PC-3 (cell line): ENCODE measurements at places on chromosomes 5 and 9. TPM values are rescaled to one million over a fixed set of nuclear protein-coding genes. Genes with fewer than 3 reads are reported as not detected.

DNA sequence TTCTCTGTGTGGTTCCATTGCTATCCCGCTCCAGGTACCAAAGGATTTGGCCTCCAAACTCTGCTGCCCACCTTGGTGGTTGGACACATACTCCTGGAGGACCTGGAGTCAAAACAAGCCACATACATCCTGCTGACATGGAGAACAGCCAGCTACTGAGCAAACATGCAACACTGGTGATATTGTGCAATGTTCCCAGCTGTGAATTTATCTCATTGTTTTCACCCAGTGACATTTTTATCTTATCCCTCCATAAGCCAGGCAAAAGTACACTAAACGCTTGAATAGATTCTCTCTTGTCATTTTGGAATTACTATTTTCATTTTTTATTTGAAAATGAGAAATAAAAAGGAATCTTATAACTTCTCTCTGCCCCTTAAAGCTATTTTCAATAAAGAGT is 11.1 kb upstream of the CTSL start:
- peak; percentile 68 for DNase-seq

DNA sequence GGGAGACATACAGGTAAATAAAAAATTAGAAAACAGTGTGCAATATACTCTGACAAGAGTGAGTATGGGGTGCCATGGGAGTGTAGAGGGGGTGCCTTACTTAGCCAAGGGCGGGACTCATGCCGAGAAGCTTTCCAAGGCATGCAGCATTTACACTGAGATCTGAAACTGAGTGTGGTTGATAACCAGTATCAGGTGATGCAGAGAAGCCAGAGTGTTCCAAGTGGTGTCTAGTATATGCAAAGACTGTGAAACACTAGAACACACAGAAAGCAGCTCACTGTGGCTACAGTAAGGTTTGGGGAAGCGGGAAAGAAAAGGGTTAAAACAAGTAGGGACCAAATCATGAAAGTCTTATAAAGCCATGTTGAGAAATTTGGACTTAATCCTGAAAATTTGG is 30.5 kb upstream of the ERBIN start:
- no peak for DNase-seq

Gene OBP2B
- total RNA-seq, result not detected in 2 replicates

GRCh38 chr5:160359242-160359641 is 11.2 kb downstream of the C1QTNF2 start:
- no peak for DNase-seq

Gene PDLIM7
- 159 and 195 TPM in 2 replicates for total RNA-seq

GRCh38 chr9:124285903-124286291 is 28.1 kb downstream of the NEK6 start:
- DNase-seq, result no peak

GRCh38 chr5:23528677-23529076 is 21.3 kb downstream of the PRDM9 start:
- no peak for DNase-seq

- no peak for DNase-seq
Observed at GRCh38 chr5:129460672-129460935, 506 bp downstream of the ADAMTS19 start.
